A549 treated with CORT108297 at 1 μM for 4 hours (cell line): ENCODE measurements at places on chromosomes 12 and 14. TPM values are rescaled to one million over a fixed set of nuclear protein-coding genes. Genes with fewer than 3 reads are reported as not detected.

AMDHD1 gene
- 2.3 to 2.9 TPM (median 2.5 TPM) in 5 replicates for total RNA-seq

MYO1H gene
- total RNA-seq = not detected in 5 replicates

TSHR gene
- total RNA-seq = not detected in 5 replicates

TAS2R7 gene
- total RNA-seq = not detected in 5 replicates

GPR137C gene
- 0.07 to 0.16 TPM (median 0.10 TPM) in 5 replicates for total RNA-seq

SMIM41 gene
- total RNA-seq = not detected in 5 replicates

CAPS2 gene
- 1.2 to 2.2 TPM (median 1.4 TPM) in 5 replicates for total RNA-seq

GARIN6 gene
- not detected in 5 replicates for total RNA-seq

POTEG gene
- total RNA-seq = not detected in 5 replicates

PLD4 gene
- 0.06 to 0.12 TPM (median 0.06 TPM) in 4 of 5 replicates, not detected in the other for total RNA-seq

AKAP5 gene
- 0.29 to 0.41 TPM (median 0.40 TPM) in 5 replicates for total RNA-seq

FGF23 gene
- total RNA-seq = not detected in 5 replicates

CLEC1A gene
- not detected in 5 replicates for total RNA-seq

KRT78 gene
- total RNA-seq = 0.08 to 0.14 TPM (median 0.10 TPM) in 3 of 5 replicates, not detected in the others

ALG10 gene
- total RNA-seq = 4.4 to 7.3 TPM (median 5.0 TPM) in 5 replicates

SCNN1A gene
- total RNA-seq = 10.8 to 15.6 TPM (median 14.9 TPM) in 5 replicates

TAS2R43 gene
- not detected in 5 replicates for total RNA-seq

CCDC197 gene
- not detected in 5 replicates for total RNA-seq

DAO gene
- not detected in 5 replicates for total RNA-seq

TEX52 gene
- total RNA-seq = not detected in 5 replicates

SOX5 gene
- total RNA-seq = not detected in 5 replicates

CATSPERB gene
- not detected in 5 replicates for total RNA-seq

SERPINA10 gene
- 0.02 to 0.04 TPM in 2 of 5 replicates, not detected in the others for total RNA-seq

CISTR gene
- not detected in 5 replicates for total RNA-seq

RFLNA gene
- total RNA-seq = 0.06 to 0.15 TPM (median 0.06 TPM) in 3 of 5 replicates, not detected in the others
